ENCODE measurements at places on chromosomes 5 and 9.

DNA sequence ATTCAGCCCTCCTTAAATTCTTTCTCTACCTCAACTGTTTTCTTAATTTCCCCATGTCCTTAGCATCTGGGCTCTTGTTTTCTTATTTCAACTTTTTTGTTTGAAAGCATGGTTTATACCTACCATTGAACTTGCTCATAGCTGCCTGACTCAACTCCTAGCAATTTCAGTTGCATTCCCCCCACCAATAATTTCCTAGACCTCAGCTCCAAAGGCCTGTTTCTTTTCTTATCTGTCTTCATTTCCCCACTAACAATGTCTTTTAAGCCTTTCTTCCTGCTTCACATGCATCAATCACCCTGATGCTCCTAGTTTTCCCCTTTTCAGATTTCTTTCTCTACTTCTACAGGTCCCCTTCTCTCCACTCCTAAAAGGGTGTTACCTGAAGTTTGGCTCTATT lies 129.7 kb upstream of the PDE4D start:
- DNase-seq = no peak

DNA sequence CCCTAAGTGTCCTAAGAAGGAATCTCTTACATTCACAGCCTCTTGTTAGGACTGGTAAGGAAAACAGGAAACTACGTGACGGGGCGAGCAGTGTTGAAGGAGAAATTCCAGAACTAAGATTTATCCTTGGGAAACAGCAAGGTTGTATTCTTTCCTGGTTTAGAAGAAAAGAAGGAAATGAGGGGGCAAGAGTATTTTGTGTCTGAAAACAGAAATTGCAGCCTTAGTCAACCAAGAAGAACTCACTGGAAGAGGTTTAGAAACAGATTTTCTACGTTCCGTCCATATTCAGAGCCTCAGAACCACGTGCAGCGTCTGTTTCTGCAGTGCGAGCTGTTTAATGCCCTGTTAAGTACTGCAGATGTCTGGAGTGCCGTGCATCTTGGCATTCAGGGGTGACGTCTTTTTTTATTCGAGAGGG lies 75.2 kb downstream of the GOLPH3 start:
- DNase-seq = no peak

GRCh38 chr5:134458234-134459009 lies 46.7 kb upstream of the CDKN2AIPNL start:
- no peak for DNase-seq

DNA sequence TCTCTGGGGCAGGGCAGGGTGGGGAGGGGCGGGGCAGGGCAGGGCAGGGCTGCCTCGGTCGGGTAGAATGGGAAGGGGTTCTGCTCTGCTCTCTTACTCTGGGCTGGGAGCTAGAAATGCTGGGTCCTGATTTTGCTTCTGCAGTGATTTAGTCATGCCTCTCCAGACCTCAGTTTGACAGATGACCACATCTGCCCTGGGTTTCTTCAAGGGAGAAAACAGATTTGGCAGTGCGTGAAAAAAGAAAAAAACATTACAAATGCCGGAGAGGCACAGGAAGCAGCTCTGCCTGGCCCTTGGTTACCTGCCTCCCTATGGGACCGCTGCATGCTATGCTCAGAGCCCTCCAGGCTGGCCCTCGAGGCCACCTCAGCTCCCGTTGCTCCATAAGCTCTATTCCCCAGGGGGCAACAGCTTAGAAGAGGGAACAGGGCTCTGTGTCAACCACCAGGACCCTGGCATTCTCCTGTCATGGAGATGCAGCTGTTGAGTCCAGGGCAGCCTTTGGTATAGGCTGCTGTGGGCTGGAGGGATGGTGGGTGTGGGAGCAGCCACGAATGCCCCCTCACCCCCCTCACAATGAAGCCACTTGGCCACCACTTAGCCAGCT lies 53.2 kb upstream of the UBTD2 start:
- no peak for DNase-seq

DNA sequence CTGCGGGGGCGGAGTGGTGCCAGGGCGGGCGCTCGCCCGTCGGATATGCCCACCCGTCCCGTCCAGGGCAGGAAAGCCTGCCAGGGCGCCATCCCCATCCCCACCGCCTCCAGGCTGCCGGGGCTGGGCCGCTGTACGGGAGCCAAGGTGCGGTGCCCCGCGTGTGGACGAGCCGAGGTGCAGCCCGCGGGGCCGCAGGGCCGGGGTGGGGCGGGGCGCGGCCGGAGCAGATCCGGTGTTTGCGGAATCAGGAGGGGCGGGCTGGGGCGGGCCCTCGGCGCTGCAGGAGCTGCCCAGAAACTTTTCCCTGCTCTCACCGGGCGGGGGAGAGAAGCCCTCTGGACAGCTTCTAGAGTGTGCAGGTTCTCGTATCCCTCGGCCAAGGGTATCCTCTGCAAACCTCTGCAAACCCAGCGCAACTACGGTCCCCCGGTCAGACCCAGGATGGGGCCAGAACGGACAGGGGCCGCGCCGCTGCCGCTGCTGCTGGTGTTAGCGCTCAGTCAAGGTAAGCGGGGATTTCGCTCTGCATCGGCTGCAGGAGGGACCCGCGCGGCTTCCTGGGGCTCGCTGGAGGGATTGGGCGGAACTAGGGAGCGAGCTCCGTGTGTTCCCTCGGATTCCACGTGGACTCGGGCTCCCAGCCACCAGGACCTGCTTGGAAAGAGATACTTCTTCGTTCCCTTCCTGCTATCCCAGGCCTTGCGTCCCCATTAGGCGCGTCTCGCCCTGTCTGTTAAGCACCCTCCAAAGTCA lies at the start of gene ITGA2:
Gene ITGA2, plus strand, starts transcription at position 328 of the 756 bp plus-strand sequence. Its CDS starts 117 bp downstream, at position 445.
- DNase-seq = peak; percentile 36

GRCh38 chr5:141051521-141051866 lies 320 bp downstream of the PCDHB1 start:
- DNase-seq = no peak

- no peak for DNase-seq
Measured at GRCh38 chr5:180130291-180130869, 58.8 kb upstream of the RNF130 start.

DNA sequence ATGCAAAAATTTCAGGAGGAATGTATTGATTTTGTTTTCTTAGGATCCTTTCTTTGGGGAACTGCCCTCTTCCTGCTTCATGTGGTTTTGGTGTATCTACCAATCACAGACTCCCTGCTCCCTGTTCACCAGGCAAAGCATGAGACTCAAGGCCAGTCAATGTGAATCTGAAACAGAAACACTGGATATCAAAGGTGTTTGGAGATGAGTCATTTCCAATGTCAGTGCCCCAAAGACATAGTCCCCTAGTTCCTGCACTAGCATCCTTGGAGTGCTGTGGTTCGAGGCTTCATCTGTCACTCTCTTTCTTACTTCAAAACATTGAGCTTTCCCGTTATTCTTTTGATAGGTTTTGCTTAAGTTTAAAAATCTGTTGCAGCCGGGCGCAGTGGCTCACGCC lies 8.1 kb downstream of the PPP3R2 start:
- no peak for DNase-seq

GRCh38 chr5:126920291-126920690 lies 110.1 kb downstream of the MARCHF3 start:
- no peak for DNase-seq

DNA sequence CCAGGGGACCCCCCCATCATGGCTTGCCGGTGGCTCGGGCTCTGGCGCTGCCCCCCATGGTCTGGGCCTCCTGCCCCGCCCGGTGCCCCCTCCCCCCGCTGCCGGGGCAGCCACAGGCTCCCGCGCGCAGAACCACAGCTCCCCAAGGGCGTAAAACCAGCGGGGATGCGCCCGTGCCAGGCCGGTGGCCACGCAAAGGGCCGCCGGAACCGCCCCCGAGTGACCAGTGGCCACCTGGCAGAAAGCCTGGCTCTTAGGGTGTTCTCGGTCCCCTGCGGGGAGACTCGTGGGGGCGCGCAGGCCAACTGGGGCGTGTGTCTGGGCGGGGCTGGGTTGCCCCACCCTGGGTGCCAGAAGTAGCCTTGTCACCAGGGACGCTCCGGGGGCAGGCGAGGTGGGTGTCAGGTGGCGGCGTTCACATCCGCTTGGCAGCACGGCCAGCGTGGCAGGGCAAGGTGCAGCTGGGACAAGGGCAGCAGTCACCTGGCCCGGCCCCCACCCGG lies 515 bp upstream of the AGPAT2 start:
- no peak for DNase-seq

DNA sequence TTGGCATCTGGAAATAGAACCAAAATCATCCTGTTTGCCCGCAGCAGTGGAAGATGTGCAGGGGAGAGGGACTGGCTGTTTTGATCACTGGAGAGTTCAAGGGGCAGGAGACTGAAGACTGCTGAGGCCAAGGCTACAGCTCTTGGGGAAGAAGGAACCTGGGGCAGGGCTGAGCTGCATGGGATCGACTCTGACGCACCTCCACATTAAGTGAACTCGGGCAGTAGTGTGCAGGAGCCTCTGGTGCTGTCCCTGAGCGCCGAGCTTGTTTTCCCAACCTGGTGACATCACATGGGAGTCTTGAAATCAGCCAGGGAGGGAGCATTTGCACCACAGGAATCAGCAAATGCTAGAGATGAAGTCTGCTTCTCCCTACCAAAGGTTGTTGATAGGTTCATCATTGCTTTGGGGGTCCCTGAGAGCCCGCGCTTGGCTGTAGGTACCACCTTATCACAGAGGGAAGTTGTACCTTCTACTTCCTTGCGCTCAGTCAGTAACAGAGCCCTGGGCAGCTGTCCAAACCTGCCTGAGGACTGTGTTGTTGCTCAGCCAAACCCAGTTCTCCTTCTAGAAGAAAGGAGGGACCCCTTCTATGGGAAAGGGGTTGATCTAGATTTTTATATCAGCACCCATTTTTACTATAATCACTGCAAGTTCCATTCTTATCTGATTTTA lies 52.3 kb upstream of the CTSL start:
- DNase-seq = no peak

- no peak for DNase-seq
Measured at GRCh38 chr9:90240541-90240940, 402.1 kb downstream of the DIRAS2 start.

DNA sequence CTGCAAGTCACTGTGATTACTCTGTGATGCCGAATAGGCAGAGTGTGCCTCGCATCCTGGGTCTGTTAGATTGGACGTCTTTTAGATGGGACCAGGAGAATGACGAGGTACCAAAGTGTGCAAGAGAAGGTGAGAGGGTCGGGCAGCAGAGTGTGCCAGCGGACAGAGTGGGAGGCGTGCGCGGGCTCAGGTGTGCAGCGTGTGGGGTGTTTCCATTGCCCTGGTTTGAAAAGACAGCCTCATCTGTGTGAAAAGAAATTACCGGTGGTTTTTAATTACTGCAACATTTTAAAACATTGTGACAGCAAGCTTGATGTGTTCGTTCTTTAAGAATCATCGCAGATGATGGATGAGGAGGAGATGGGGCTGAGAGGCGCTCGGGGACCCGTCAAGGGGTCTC lies 4.2 kb upstream of the FAM163B start:
- no peak for DNase-seq

DNA sequence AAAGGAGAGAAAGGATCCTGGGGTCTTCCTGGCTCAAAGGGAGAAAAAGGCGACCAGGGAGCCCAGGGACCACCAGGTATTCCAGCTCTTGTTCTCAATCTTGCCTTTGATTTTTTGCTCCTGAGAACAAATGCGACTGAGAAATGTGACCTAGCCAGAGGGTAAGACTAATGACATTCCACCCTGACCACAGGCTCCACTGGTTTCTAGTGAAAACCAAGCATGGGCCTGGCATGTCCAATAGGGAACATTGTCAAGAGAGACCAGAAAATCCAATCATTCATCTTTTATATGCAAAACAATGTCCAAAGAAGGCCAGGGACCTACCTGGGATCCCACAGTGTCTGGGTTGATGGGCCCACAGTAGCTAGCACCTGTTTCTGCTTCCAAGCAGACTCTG lies 50.3 kb upstream of the TGFBR1 start:
- no peak for DNase-seq

GRCh38 chr9:113886933-113887332 lies 10.8 kb downstream of the ZNF618 start:
- DNase-seq = no peak

DNA sequence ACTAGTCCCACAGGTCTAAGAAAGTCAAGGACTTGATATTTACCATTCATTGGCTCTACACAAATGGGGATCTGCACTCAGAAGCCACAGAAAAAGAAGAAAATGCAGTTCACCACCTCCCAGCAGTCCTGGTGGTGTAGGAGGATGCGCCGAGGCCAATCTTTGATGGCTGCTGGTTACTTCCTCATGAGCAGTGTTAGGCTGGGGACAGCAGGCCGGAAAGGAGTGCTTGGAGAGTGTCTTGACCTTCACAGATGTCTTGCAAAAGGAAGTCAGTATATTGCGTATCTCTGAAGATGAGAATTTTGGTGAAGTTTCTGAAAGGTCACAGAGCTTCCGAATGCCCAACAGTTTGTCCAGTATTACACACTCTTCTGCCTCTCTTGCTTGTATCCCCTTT lies 597.0 kb downstream of the EBF1 start:
- no peak for DNase-seq

- no peak for DNase-seq
Measured at GRCh38 chr5:98631311-98632054, 142.0 kb upstream of the RGMB start.

GRCh38 chr9:21669701-21670100 lies 132.7 kb upstream of the MTAP start:
- DNase-seq = no peak

- no peak for DNase-seq
Measured at GRCh38 chr9:33249983-33250382, 10.0 kb downstream of the SPINK4 start.

DNA sequence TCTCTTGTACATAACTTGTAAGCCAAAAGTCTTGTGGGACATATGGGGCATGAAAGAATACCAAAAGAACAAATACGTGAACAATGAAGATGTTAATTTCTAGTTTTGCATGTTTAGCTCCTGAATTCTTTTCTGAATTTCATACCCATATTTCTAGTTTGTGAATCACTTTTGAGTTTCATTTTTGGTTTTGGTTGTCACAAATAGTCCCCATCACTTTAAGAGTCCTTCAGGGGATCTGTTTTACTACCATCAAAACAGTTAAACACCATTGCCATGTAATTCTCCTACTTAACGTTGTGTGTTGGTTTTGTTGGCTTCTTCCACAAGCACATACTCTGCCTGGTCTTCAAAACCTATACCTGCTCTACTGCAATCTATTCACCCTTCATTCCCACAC lies 27.0 kb downstream of the VCAN start:
- DNase-seq = no peak

DNA sequence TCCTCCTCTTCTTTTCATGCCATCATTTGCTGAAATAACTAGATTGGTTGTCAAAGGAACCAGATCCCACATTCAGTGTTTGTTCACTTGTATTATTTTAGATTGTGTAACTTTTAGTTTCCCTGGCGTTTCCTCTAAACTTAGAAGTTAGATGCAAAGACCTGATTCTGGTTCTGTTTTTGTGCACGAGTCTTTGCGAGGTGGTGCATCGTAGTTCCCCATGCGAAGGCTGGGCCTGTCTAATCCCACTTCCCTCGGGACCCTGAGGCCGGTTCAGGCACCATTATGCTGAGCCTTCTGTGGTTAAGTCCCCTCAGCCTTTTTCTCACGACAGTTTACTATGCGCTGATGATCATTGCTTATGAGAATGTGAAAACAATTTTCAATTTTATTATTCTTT lies 219.1 kb upstream of the OTULINL start:
- DNase-seq = no peak
